Astrocyte of the spinal cord (primary cell): ENCODE measurements at places on chromosomes 7 and 10.

GRCh38 chr7:148587076-148587475, 3.5 kb upstream of the C7orf33 start:
- DNase-seq: no peak

DNA sequence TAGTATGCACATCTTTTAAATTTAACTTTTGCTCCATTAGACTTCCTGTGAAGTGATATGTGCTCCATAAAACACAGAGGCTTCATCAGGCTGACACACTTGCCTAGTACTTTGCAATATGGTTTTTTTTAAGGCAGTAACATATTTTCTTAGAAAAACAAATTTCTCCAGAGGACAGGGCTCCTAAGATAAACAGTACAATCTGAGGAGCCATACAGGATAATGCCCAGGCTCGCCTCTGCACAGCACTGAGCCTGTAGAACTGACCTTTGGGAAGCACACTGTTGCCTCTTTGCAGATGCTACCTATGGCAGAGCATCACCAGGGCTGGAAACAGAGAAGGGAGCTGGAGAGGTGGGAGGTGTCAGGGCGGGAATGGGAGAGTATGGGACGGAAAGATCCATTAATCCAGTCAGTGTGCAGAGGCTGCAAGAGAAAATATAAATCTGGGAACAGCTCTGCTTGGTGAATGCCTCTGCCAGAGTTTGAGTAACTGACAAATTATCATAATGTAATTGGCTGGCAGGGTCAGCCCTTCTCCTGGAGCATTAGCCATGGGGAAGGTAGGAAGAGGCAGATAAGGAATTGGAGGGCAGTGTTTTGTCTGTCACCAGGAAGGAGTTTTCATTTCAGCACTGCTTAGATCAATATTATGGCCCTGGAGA, 132.3 kb downstream of the CREB5 start:
- DNase-seq: no peak

- DNase-seq: no peak
Measured at GRCh38 chr10:43198682-43199005, 60.4 kb downstream of the CSGALNACT2 start.

- no peak for DNase-seq
Measured at GRCh38 chr7:17234030-17234397, 64.4 kb upstream of the AHR start.

DNA sequence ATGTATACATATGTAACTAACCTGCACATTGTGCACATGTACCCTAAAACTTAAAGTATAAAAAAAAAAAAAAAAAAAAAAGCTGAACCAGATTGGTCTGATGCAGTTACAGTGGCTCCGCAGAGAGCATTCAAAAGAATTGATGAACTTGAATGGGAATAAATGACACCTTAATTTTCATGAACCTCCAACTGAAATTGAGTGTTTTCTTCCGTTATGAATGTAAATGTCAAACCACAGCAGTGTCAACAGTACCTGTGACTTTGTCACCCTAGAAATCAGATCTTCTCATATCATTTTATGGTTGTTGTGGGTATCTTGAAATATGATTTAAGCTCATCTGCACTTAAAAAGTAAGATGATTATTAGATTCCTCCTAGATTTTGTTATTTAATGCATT, 32.7 kb upstream of the SRGN start:
- no peak for DNase-seq

DNA sequence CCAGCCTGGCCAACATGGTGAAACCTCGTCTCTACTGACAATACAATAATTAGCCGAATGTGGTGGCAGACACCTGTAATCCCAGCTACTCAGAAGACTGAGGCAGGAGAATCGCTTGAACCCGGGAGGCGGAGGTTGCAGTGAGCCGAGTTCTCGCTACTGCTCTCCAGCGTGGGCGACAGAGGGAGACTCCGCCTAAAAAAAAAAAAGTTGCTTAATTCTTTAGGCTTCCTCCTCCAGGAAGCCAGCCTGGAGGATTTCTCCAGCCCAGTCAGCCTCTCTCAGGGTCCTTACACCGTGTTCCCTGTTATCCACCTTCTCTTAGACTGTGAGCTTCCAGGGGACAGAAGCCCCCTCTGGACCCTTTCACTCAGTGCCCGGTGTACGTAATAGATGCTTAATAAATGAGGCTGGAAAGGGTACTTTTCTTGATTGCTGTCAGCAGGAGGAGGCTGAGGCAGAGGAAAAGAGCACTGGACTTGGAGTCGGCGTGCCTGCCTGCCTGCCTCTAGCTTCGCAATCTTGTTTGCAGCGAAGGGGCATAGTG, 16.4 kb upstream of the NODAL start:
- DNase-seq: no peak

DNA sequence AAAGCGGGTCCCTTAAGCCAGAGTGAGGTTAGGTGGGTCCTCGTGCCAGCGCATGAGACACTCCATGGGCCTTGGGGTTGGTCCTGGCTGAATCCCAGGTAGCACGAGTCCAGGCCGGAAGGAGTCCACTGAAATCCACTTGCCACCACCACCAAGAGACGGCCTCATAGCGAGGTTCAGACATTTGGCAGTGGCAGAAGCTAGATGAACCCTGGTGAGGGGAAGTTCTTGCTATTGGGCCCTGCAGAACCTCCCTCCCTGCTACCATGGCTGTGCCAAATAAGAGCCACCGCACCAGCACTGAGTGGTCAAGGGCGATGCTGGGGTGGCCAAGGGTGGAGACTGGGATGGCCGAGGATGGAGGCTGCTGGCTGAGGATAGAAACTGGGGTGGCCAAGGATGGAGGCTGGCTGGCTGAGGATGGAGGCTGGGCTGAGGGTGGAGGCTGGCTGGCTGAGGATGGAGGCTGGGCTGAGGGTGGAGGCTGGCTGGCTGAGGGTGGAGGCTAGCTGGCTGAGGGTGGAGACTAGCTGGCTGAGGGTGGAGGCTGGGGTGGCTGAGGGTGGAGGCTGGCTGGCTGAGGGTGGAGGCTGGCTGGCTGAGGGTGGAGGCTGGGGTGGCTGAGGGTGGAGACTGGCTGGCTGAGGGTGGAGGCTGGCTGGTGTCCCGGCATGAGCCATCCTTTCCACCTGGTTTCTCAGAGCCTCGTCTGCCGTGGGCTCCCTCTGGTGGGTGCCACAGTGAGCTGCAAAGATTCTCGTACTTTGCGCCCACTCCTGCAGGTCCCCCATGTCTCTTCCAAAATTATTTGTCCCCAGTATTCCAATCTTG, 88.2 kb downstream of the ELFN1 start:
- DNase-seq: no peak

DNA sequence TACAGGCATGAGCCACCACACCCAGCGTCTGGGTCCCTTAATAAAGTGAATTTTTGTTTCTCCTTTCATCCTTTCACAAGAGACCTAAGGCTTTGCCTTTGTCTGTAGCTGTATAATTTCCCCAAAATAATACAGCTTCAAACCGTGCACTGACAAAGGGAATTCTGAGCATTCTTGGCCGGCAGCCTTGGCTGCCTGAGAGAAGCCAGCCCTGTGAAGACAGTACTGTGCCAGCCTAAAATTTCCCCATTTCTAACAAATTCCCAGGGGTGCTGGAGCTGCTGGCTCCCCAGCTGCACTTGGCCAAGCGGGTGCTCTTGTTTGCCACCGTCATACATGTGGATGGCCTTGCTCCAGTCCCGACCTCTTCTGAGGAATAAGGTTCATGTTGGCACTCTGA, 106.2 kb downstream of the ZMYND11 start:
- DNase-seq: no peak

DNA sequence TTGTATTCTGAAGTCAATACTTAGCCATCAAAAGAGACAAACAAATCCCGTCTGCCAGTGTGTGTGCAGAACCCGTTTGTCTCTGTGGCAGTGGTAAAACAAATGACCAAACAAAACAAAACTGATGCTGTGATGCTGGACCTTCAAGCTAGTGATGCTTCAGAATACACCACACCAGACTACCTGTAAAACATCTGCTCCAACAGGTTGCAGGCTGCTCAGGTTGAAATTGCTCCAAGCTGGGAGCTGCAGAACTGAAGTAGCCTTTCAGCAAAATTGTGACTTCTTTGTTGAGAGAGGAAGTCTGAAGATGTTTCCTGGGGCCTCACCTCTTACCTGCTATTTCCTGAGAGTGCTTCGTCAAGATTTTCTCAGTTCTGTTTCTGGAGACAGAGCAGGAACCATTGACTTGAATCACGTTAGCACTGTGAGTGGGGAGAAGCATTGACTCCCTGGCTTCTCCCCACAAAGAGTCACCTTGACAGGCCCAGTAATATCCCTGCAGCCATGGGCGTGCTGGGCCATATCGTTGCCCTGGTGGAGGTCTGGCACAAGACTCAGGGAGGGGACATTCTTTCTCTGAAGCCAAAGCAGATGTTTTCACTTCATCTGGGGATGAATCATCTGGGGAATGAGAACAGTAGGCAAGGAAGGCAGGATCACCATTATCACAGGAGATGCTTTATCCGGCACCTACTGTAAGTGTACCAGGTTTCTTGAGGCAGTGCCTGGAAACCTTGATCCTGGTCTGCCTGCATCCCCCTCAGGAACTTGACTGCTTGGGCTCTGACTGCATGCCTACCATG, 80.2 kb downstream of the RBM20 start:
- DNase-seq: no peak

- DNase-seq: no peak
Measured at GRCh38 chr10:7866176-7866575, 47.9 kb downstream of the TAF3 start.

GRCh38 chr7:34675749-34676374, 17.8 kb downstream of the NPSR1 start:
- DNase-seq: peak; percentile 7

- no peak for DNase-seq
Measured at GRCh38 chr7:91554883-91555282, 290.6 kb downstream of the FZD1 start.
